ENCODE measurements at places on chromosomes 6 and 20. TPM values are rescaled to one million over a fixed set of nuclear protein-coding genes. Genes with fewer than 3 reads are reported as not detected.

GRCh38 chr6:144220031-144220790 is 64.9 kb upstream of the UTRN start:
- no peak for DNase-seq

Gene CRIP3
- 0.34 TPM for total RNA-seq

Gene OR5V1
- not detected for total RNA-seq

DNA sequence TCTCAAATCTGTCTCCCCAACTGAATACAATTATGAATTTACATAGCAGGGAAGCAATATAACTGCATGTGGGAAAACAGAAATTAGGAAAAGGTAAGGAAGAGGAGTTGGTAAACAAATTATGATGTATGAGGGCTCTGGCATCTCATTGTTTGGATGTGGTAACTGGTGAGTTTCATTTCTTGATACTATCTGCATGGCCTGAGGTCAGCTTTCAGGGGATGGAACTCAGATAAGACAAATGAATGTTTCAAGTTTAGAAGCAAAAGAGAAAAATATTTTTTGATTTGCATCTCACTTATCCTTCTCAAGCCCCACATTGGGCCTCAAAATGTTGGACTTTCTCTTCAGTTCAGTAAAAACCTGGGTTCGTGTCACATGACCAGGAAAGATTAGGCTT is 302.2 kb upstream of the GJE1 start:
- no peak for DNase-seq

- DNase-seq, result no peak
These were observed 106.8 kb upstream of the HS3ST5 start for GRCh38 chr6:114449659-114450058.

DNA sequence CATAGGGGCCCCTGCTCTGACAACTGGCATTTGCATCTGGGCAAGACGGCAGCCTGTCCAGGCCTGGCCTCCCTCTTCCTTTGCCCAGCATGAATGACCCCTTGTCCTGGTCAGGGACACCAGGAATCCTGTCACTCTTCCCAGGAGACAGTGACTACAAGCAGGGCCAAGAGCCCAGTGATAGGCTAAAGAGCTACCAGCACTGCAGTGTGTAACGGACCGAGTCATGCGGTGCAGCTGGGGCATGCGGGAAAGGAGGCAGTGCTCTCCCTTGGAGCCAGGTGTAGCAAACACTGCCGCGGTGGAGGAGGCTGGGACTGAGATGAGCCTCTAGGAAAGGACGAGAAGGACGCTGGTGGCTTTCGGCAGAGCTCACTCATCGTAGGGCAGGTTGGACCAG is 38.7 kb upstream of the DSP start:
- DNase-seq, result no peak

DNA sequence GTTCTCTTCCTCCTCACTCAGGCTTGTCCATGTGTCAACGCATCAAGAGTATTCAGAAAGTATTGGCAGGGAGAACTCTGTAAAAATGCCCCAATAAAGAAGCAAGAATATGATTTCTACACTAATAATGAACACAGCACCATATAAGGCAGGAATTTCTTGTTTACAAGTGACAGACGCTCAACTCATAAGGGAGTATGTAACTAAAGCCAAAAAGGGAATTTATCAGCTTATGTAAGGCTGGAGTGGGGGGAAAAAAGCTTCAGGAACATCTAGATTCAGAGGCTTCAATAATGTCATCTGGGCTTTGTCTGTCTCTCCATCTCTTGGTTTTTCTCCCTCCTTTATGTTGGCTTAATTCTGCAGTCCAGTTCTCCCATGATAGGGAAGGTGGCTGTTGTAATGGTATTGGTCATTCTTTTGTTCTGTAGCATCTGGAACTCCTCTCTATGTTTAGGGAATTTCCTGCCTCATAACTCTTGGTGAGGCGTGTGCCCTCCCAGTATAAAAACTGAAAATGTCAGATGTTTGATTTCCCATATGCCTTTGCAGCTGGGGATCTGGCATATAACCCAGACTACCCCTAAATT is 125.1 kb upstream of the COL21A1 start:
- peak; percentile 52 for DNase-seq

- peak; percentile 74 for DNase-seq
These were observed 31.7 kb upstream of the UBR2 start for GRCh38 chr6:42532038-42532669.

GRCh38 chr20:63741354-63741675 is 1.7 kb downstream of the SLC2A4RG start:
- no peak for DNase-seq

- DNase-seq, result no peak
These were observed 337.5 kb upstream of the CITED2 start for GRCh38 chr6:139711804-139712585.

- DNase-seq, result no peak
These were observed 84.2 kb upstream of the FRMD1 start for GRCh38 chr6:168163096-168163731.

DNA sequence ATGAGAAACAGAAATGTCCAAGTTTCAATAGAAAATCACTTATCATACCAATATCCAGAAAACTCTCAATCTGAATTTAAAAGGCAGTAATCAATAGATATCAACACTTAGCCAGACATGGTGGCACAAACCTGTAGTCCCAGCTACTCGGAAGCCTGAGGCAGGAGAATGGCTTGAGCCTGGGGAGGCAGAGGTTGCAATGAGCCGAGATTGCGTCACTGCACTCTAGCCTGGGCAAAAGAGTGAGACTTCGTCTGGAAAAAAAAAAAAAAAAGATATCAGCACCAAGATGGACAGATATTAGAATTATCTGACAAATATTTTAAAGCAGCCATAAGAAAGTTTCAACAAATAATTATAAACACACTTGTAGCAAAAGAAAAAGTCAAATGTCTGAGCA is 47.0 kb downstream of the TCP11 start:
- no peak for DNase-seq

DNA sequence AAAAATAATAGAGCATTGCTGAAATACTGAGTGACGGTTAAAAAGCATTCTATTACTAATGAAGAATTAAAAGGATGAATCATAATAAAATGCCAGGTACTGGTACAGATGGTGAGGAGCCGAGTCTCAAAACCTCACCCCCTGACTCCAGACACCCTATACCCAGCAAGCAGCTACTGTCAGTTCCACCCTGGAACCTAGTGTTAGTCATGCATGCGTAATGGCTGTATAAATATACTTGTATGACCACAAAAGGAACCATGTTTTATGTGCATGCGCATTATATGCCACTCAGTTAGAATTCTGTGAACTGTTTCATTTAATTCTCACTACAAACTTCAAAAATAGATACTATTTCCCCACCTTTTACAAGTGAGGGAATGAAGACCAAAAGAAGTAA is 568.7 kb upstream of the RNF217 start:
- no peak for DNase-seq

Gene TCF15
- total RNA-seq, result 2.7 TPM

DNA sequence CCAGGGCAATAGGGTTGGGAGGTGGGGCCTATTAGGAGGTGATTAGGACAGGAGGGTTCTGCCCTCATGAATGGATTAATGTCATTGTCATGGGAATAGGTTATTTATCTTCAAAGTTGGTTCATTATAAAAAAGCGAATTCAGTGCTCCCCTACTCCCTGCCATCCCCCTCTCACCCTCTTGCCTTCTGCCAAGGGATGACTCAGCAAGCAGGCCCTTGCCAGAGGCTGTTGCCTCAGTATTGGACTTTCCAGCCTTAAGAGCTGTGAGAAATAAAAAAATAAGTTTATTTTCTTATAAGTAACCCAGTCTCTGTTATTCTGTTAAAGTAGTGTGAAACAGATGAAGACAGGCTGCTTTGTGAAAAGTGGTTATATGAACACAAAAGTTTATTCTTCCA is 381.1 kb upstream of the ZFP64 start:
- DNase-seq, result no peak

Gene GJA10
- total RNA-seq, result not detected

DNA sequence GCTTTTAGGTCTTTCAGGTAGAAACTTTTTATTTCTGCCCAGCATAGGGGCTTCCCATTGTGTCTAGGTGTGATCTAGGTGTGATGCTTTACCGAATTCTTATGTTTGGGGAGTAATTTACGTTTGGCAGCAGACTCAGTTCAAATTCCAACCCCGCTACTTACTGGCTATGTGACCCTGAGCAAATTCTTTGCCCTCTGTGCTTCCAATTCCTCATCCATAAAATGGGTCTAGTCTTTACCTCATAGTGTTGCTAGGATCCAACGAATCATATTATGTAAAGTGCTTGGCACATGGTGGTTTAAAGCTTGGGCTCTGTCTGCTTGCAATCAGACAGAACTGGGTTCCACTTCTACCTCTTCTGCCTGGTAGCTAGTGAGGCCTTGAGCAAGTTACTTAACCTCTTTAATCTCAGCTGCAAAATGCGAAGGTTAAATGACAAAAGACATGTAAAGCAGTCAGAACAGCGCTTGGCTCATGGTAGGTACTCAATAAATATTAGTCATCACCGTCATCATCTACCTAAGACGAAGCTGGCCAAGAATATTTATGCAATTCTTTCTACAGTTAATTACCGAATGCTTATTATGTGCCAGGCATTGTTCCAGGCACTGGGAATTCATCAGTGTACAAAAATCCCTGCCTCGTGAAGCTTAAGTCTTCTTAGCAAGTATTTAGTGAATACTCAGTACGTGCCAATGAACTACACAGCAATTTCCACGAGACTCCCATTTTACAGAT is 1.0 kb downstream of the NSFL1C start:
- DNase-seq, result no peak

- DNase-seq, result no peak
These were observed 1101.9 kb downstream of the PRIM2 start for GRCh38 chr6:58419321-58419720.

Data from dermis blood vessel endothelial cell (primary cell).